ENCODE measurements at places on chromosomes 3 and 15.
A peak's percentile ranks its signal among the peaks of the same experiment; 100 is the strongest.

- DNase-seq: no peak
Measured at GRCh38 chr3:69472093-69472492, 86.2 kb upstream of the FRMD4B start.

DNA sequence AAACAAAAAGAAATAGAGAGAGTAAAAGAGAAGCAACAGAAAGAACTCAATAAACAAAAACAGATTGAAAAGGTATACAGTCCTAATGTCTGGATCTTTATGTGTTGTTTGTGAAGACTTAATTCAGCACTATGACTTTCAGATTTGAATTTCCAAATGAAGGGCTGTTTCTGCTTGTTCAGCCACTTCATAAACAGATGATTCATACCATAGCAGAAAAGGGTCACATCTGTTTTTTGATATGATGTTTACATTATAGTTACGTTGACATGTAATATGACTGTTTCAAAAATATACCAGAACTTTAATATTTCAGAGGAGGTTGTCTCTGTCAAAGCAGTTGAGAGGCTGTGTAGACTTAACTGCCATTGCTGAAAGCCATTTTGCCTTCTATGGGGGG is 24.1 kb downstream of the ASB14 start:
- DNase-seq: no peak

GRCh38 chr3:27575499-27575898 is 91.3 kb upstream of the SLC4A7 start:
- DNase-seq: no peak

GRCh38 chr3:194871864-194872668 is 186.4 kb downstream of the FAM43A start:
- no peak for DNase-seq

- no peak for DNase-seq
Measured at GRCh38 chr3:53496984-53497383, 2.6 kb downstream of the CACNA1D start.

DNA sequence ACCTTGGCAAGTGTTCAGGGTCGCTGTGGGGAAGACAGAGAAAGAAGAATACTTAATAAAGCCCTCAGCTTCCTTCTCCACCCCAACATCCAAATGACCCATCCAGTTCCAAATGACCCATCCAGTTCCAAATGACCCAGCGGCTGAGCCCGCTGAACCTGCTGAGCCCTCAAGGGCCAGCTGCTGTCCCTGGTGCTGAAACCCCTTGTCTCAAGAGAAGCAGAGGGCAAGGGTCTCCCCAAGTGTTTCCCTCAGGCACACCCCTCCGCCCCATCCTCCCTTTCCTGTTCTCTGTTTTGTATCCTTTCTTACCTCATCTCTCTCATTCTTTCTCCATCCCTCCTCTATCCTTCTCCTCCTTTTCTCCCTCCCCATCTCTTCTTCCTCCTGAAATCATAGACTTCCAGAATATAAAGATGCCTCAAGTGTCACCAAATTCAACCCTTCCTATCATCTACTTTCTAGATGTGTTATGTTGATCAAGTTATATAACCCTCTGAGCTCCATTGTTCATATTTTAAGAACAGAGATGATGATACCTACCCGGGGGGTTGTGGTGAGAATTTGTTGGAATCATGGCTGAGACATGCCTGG is 29.0 kb downstream of the CCDC33 start:
- peak; percentile 92 for DNase-seq

DNA sequence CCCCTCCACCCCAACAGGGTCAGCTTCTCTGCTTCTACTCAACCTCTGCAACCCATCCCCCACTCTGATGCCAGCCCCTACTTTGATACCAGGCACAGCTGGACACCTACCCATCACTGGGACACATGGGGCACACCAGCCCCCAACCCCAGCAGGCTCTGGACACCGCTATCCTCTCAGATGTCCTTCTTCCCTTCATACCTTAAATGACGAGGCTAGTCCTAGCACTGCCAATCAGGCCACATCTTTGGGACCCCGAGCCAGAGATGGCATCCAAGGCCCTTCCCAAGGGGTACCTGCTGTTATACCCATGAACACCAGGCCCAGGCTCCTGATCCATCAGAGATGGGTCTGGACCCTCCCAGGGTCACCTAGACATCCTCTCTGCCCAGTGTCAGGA is 10.6 kb downstream of the POC1A start:
- no peak for DNase-seq

- no peak for DNase-seq
Measured at GRCh38 chr15:101530224-101530958, 40.9 kb upstream of the PCSK6 start.

DNA sequence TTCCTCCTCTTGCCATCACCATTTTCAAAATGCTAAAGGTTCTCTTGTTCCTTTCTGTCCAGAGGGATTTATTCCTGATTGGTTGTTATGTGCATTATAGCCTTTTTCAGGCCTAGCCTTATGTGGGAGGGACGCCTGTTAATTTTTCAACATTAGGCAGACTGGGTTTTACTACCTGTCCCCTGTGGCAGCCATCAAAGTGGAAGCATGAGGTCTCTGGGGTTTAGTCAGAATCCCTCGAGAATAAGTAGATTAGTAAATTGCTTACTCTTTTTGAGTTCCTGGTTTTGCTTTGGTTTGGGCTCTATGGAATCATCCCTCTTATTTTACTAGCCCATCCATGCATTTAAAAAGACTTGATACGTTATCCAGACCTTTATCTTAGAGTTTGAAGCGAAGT is 32.4 kb downstream of the PAK2 start:
- DNase-seq: no peak

GRCh38 chr3:10753964-10754363 is 62.1 kb upstream of the SLC6A11 start:
- DNase-seq: peak; percentile 98

DNA sequence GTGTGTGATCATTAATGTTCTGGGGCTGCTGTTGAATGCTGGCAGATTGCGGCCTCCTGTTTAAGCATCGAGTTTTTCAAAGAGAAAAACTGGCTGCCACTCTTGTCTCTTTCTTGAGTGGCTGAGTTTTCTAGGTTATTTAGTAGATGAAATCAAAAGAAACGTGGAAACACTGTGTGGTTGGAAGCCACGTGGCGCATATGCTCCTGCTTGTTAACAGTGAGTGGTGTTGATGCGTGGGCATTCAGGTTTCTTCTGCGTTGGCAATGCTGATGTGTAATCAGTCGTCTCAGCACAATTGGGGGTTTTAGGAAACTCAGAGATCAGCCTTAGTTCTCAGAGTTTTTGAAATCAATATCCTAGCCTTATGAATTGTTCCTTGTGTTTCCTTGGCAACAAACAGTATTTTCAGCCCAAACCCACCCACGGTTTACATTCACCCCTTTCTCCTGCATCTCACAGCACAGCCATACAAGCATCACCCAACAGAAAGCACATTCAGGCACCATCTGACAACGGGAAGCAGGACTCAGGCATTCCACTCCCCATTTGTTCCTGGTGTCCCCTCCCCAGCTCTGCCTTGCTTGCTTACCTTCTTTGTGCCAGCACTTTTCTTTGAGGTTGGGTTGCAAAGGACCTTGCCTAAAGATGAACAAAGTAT is 74.7 kb downstream of the SEC22A start:
- no peak for DNase-seq

- DNase-seq: peak; percentile 49
Measured at GRCh38 chr3:168620854-168621253, 525.1 kb upstream of the GOLIM4 start.

GRCh38 chr3:142064454-142064853 is 84.9 kb downstream of the TFDP2 start:
- no peak for DNase-seq

GRCh38 chr3:159804726-159805410 is 183.8 kb upstream of the IL12A start:
- peak; percentile 60 for DNase-seq

- no peak for DNase-seq
Measured at GRCh38 chr3:159473206-159473605, 515.4 kb upstream of the IL12A start.

- DNase-seq: no peak
Measured at GRCh38 chr3:156158656-156159295, 38.4 kb downstream of the KCNAB1 start.

- DNase-seq: no peak
Measured at GRCh38 chr3:149894205-149894604, 76.5 kb downstream of the PFN2 start.

- no peak for DNase-seq
Measured at GRCh38 chr3:105878061-105878460, 9.2 kb upstream of the CBLB start.

DNA sequence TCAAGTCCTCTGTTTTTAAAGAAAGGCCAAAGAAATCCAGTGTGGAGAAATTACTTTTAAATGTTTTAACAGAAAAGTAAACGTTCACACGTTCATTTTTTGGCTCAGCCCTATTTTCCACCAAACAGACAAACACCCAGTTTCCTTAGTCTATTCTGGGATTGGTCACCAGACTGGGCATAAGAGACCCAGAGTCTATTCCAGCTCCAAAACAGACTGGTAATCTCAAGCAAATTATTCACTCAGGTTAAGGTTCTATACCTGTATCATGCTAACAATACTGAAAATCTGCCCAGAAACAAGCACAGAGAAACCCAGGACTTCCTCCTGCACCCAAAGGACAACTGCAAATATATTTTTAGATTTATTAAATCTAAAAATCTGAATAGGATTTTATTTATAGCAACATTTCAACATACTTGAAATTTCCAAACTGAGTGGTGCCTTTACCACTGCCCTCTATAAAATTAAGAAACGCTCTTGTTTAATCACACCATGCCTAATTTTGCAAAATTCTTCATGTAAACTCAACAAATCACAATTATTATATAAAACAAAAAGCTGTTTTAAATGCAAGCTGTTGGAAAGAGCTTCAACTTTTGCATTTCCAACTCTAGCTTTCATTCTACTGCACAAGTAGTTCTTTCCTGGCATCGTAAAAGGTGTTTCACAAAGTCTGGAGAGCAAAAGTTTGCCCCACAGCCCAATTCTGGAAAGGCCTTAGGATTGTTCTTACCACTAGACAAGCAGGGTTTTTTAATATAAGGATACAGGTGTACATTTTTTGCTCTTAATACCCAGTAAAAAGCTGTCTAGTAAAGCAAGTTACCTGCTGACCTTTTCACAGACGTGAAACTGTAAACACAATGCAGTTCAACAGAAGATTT is 18.7 kb downstream of the ZNF148 start:
- no peak for DNase-seq

- DNase-seq: no peak
Measured at GRCh38 chr15:22951381-22952280, 28.5 kb downstream of the CYFIP1 start.

DNA sequence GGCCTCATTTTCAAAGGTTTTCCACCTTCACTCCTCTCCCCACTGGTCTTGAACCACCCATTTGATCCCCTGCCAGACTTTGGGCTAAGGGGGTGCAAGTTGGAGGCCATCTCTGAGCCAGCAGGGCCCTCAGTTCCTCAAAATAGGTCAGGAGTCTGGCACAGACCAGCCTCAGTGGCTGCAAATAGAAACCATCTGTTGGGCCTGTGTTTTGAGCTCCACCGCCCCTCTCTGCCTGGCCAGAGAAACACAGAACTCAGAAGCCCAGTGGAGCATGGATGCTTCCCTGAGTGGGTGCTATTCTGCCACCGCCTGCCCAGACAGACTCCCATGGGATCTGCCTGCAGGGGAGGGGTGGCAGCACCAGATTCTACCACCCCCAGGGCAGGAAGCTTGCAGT is 56.3 kb downstream of the CORO2B start:
- DNase-seq: no peak

DNA sequence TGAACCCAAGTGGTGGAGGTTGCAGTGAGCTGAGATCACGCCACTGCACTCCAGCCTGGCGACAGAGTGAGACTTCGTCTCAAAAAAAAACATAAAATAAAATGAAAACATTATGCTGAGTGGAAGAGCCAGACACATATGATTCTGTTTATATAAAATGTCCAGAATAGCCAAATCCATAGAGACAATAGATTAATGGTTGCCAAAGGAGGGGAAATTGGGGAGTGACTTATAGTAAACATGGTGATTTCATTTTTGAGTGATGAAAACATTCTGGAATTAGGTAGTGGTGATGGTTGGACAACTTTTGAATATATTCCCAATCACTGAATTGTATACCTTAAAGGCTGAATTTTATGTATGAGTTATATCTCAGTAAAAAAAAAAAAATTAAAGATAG is 172.0 kb upstream of the BFSP2 start:
- no peak for DNase-seq

DNA sequence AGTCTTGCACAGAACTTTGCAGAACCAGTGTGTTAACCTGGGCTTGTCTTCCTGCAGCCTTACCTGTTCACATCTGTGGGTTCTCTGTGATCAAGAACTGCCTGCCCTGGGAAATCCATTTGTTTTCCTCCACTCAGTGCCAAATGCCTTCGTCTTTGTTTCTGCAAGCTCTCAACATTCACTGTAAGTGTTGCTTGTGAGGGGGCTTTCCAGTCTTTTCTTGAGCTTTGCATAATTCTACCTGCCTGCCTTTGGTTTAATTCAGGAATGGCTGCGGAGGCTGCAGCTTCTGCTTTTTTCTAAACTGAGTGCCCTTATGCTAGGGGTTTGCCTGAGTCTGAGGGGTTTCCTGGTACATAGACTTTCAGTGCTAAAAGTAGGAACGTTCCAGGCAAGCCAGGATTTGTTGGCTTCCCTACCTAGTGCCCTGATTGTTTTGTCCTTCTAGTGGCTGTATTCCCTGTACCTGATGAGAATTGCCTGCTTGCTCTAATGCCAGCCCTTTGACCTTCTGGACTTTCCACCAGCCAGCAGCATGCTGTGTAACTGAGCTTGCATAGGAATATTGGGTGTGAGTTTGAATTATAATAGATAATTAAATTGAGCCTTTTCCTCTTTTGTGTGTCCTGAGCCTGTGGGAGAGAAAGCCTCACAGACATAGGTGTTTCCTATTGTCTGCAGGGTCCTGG is 96.6 kb upstream of the CLSTN2 start:
- no peak for DNase-seq

DNA sequence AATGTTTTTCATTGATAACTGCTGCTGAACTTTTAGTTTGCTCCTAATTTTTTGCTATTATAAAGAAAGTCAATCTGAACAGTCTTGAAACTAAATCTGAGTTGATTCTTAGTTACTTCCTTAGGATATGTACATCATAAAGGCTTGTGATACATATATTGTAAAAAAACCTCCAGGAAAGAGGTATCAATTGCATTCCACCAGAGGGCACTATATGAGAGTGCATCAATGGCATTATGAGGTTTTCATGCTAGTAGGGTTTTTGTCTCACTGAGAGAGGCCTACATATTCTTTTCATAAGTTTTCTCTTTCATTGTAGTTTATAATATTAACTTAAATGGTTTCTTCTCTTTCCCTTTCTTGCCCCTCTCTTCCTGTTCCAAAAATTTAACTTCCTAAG is 46.9 kb downstream of the PIK3R4 start:
- DNase-seq: no peak

- no peak for DNase-seq
Measured at GRCh38 chr15:77335298-77335697, 84.6 kb downstream of the PEAK1 start.

- no peak for DNase-seq
Measured at GRCh38 chr3:77746048-77746447, 706.1 kb downstream of the ROBO2 start.

DNA sequence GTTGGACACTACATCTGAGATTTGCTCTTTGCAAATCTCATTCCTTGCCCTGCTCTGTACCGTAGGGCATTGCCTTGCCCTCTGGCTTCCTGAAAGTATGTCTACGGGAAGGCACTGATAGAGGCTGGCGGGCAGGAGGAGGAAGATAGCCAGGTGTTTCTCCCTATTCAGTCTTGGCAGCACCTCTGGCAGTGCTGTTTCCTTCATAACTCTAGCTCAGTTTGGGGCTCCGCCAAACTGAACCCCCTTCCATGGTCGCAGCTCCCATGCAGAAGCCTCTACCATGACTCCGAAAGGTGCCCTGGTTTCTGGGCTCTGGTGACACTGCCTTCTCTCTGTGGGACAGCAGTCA is 122.3 kb upstream of the PRR20G start:
- no peak for DNase-seq

GRCh38 chr15:77737238-77738037 is 104.7 kb upstream of the LINGO1 start:
- DNase-seq: no peak

Data from nephron progenitor cell (in vitro differentiated cells).